ENCODE measurements at places on chromosomes 3 and 15.
A peak's percentile ranks its signal among the peaks of the same experiment; 100 is the strongest.

DNA sequence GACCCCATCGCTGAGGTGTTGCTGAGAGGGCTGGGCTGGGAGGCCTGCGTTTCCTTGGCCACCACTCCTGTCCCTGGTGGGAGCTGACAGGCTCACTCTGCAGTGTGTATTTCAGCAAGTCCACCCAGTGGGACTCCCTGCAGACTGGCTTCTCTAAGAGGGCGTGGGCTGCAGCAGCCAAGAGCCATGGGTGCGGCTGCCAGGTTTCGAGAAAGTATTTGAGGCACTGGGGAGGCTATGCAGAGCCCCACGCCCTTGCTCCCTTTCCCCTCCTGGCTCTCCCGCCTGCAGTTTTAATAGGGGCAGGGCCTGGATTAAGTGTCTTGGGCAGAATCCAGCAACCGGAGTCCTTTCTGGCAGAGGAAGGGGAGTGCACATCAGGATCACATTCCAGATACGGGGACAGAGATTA is 242.1 kb downstream of the THSD4 start:
- DNase-seq, result no peak

DNA sequence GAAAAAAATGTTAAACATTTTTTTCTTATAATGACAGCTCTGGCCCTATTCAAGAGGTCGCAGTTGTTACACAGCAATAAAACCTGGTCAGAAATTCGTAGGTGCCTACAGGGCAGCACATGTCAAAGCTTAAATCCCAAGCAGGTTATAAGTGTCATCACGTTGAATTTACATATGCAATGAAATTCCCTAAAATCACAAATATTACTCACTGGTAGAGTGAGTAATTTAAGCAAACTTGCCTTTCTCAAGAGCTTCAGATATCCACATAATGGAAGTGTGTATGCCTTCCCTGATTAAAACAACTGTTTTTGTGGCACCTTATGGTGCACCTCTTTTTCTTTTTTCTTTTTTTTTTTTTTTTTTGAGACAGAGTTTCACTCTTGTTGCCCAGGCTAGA is 90.7 kb upstream of the FNDC3B start:
- no peak for DNase-seq

GRCh38 chr3:55988905-55989304 is 479.4 kb downstream of the ERC2 start:
- no peak for DNase-seq

DNA sequence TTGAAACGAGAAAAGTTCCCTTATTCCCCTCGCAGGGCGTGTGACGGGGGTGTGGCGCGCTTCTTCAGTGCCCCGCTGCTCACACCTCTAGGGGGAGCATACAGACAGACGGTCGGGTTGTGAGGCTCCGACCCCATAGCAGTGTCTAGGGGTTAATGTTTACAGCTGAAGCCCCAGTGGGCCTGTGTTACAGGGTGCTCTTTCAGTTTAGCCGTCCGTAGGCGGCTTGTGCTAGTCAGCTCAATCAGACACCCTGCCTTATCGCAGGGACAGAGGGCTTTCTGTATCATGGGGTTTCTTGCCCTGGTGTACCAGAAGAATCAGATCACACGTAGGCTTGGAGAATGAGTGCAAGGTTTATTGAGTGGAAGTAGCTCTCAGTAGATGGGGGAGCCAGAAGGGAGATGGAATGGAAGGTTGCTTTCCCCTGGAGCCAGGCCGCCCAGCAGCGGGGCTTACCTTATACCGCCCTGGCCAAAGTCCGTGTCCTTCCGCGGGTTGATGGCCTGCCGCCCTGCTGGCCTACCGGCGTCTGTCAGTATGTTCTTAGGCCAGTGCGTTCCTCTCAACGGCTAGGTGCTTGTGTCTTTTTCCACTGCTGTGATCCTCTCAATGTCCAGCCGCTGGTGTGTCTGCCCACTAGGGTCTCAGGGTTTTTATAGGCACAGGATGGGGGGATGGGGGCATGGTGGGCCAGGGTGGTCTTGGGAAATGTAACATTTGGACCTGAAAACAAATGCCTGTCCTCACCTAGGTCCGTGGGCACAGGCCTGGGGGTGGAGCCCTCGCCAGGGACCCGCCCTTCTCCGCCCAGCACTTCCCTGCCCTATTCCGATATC is 32.2 kb upstream of the ACP3 start:
- DNase-seq, result no peak

- DNase-seq, result no peak
Measured at GRCh38 chr3:132001036-132001435, 33.8 kb downstream of the CPNE4 start.

DNA sequence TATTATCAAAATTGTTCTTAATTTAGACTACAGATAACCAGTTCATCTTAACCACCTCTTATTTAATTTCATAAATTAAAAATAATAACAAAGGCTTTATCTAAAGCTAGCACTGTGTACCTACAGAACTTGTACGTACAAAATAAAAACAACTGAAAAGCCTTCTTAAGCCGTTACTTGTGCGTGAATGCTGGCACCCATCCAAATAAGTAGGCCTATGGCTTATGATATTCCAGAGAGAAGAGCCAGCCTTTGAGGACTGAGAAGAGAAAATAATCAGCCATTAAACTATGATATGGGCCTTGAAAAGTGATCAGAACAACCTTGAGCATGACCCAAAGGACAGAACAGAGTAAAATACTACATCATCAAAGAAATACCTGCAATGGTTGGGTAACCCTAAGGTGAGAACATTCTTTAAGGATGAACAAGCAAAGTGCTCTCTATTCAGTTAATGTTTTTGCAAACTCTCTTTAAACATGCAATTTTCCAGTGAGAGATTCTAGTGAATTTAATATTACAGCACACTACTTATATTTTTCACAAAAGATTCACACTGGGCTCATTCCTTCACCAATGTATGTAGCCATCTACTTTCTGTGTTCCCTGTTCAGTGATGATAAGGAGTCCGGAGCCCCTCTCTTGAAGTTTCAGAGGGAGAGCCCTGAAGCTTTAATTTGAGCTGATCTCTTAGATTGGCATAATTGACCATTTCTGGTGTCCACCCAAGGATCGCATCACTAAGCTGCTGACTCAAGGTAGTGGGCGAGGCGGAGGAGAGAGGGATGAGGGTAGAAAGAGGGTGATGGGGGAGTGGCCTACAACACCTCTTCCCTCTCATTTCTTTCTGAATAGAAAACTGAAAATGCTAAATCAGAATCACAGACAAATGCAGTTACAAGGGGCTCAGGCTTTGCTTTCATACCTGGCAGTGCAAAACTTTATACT is 7.7 kb upstream of the ACTC1 start:
- DNase-seq, result no peak

DNA sequence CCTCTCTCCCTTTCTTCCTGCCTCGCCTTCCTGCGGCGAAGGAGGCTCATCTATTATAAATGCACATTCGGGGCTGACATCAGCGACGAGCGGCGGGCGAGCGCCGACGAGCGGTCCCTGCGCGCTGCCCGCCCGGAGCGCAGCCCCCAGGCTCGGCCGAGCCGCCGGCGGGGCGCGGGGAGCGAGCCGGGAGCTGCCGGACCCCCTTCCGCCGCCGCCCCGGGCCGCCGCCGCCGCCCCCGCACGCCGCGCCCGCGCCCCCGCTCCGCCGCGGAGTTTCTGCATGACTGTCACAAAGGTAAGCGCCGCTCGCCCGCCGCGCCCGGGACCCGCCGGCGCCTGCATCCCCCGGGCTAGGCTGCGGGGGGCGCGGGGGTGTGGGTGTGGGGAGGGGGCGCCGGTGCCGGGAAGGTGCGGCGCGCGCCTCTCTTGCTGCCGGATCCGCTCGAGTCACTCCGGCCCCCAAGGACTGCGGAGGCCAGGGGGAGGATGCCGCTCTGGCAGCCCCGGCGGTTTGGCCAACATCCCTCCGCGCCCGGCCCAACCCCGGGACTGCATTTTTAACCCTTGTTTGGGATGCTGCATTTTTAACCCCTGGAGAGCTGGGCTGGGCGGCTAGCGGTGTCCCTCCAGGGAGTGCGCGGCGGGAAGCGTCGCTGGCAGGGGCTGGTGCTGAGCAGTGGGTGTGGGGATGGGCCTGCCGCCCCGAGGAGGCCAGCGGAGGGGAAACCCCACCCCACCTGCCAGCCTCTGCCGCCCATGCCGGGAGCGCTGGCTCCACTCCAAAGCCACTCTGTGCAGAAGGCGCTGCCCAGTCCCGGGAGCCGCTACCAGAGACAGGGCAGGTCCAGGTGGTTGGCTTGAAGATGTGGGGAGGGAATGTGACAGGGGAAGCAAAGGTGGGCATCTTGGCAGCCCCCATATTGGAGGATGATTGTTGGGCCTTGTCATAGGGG is at the start of gene CORO2B:
CORO2B (plus strand) TSS at position 14 of the 956 bp plus-strand sequence; CDS start at position 284, 270 bp downstream.
- no peak for DNase-seq

GRCh38 chr3:134376385-134376765 is 2.1 kb upstream of the AMOTL2 start:
- DNase-seq, result no peak

DNA sequence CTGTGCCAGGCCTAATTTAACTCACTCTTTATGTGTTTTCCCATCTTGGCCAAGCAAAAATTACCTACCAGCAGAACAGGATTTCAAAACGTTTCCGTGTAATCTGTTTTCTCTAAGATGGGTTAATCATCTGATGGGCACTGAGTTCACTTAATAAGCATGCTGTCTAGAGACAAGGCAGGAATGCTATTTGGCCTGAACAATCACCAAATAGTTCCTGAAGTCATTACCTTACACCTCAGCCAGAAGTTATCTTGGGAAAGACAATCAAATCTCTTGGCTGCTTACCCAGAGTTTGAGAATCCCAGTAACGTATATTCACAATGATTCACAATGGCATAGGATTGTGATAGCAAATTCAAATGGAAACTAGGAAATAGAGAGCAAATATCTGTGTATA is 779.1 kb downstream of the CADM2 start:
- DNase-seq, result no peak

- peak; percentile 15 for DNase-seq
Measured at GRCh38 chr3:161273589-161274218, 52.6 kb downstream of the NMD3 start.

DNA sequence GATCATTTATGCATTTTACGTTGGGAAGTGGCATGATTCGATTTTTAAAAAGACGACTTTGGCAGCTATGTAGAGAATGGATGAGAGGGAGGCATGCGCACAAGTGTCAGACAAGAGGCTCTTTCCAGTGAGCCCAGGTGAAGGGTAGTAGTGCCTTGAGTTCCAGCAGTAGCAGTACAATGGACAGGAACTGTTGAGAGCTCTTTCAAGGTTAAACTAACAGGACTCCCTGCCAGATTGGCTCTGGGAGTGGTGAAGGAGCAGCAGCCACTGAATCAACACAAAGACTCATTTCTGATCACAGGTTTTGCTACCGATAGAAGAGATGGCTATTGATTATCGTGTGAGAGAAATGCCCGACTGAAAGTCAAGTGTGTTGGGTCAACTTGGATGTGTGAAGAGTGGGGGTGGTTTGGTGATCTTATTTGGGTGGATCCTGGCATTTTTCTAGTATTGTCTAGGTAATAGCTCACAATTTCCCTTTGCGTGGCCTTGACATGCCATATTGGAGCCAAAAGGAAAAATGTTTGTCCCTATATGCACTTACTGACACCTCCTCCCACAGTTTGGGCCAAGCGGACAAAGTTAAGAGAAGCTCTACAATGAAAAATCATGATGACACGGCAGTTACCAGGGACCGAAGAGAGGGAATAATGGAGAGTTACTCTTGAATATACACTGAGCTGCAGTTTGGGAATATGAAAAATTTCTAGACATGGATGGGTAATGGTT is 81.6 kb upstream of the MDFIC2 start:
- no peak for DNase-seq

DNA sequence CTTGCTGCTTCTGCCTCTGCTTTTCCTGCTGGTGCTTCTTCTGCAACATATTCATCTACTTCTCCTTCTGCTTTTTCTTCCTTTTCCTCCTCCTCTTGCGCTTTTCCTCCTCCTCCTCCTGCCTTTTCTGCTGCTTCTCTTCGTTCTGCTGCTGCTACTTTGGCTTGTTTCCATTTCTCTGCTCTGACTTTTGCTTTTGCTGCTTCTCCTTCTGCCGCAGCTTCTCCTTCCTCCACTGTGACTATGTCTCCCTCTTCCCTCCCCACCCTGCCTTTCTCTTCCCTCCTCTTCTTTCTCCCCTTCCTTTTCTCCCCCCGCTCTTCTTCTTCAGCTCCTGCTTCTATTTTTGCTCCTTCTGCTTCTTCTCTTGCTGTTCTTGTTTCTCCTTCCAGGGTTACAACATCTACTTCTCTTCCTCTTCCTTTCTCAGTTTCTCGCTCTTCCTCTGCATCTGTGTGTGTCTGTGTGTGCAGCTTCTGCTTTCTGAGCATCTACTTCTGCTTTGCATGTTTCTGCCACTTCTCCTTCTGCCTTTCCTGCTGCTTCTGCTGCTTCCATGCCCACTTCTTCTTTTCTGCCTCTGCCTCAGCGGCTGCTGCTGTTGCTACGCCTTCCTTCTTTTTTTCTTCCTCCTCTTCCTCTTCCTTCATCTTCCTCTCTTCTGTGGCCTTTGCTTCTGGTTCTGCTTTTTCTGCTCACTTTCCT is 51.4 kb downstream of the FAM43A start:
- no peak for DNase-seq

DNA sequence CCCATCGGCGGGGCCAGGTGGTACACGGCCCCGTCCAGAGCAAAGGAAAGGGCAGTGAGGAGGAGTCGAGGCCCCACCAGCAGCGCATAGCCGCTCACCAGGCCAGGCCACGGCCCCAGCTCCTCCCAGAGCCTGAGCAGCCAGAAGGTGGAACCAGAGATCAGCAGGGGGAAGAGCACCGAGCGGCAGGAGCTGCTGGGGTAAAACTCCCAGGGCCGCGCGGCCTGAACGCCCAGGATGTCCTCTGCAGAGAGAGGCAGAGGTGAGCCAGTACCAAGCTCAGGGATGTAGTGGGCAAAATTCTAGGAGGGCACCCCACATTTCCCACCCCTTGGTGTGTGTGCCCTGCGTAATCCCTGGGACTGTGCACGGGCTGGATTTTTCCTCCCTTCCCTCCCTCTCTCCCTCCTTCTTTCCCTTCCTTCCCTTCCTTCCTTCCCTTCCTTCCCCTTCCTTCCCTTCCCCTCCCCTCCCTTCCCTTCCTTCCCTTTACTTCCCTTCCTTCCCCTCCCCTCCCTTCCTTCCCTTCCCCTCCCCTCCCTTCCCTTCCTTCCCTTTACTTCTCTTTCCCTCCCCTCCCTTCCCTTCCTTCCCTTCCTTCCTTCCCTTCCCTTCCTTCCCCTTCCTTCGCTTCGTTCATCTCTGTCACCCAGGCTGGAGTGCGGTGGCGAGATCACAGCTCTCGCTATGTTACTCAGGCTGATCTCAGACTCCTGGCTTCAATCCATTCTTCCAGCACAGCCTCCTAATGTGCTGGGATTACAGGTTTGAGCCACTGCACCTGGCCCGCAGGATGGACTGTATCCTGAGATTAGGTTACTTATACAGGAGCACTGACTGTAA is 6.3 kb upstream of the NCBP2 start:
- no peak for DNase-seq

GRCh38 chr3:65425880-65426279 is 612.8 kb downstream of the MAGI1 start:
- DNase-seq, result no peak
